Posterior cingulate gyrus (tissue), 11 donors: ENCODE measurements at places on chromosomes 7 and 10.

- no peak for DNase-seq
Observed at GRCh38 chr10:51066231-51066630, 8.1 kb upstream of the PRKG1 start.

DNA sequence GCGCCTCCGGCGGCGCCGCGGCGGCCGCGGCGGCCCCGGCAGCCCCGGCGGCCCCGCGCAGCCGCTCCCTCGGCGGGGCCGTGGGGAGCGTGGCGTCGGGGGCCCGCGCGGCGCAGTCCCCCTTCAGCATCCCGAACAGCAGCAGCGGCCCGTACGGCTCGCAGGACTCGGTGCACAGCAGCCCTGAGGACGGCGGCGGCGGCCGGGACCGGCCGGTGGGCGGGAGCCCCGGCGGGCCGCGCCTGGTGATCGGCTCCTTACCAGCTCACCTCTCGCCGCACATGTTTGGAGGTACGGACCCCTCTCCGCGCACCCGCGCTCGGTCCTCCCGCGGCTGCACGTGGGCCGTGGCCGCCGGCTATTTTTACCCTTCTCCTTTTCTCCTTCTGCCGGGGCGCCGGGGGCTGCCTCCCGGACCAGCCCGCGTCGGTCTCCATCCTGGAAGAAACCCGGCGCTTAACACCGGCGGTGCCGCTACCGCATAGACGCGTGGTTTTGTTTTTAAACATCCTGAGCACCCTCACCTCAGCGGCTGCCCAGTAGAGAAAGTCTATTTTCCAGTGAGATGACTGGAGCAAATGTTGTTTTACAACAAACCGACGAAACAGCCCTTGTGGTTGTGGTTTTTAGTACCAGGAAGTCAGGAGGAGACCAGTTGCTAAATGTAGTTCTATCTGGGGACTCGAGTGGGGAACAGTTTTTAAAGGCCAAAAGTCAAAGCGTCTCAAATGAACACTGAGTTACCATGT, 1.3 kb downstream of the ZNRF2 start:
- DNase-seq = no peak

- DNase-seq = no peak
Observed at GRCh38 chr10:26520575-26520974, 82.4 kb downstream of the APBB1IP start.

- no peak for DNase-seq
Observed at GRCh38 chr10:29960261-29960660, 99.1 kb downstream of the JCAD start.

GRCh38 chr7:107387128-107387527, 82.7 kb upstream of the GPR22 start:
- no peak for DNase-seq

- DNase-seq = no peak
Observed at GRCh38 chr7:43278088-43278644, 165.7 kb downstream of the HECW1 start.

DNA sequence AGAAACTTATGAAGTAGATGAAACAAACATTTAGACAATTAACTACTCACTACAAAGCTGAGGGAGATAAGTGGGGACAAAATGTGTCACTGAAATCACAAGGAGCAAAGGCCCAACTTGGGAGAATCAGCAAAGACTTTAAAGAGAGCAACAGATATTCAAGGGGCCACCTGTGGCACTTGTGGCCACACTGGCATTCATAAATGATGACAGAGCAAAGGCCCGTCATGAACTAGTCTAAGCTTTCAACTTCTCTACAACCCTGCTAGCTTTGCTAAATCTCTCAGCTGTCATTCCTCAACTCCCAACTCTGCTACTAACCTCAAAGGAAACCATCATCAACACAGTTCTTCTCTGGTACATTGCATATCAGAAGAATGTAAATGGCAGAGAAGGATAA, 178.4 kb downstream of the CPEB3 start:
- DNase-seq = no peak

DNA sequence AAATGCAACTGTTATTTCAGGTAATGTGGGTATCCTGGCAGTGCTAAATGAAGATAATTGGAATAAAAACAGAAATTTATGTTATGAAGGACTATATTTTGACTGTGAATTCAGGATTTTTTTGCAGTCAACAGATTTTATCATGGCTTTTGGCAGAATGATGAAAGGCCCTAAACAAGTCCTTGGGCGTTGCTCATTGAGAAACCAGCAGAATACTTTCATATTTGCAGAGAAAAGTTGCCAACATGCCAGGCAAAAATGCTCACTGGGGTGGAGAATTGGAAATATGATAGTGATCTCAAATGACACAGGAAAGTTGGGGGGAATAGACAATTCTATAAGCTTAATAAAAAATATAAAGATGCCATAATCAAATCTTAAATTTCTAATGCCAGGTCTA, 121.1 kb downstream of the GPR85 start:
- DNase-seq = no peak

GRCh38 chr7:125326666-125327255, 397.1 kb upstream of the POT1 start:
- no peak for DNase-seq

- no peak for DNase-seq
Observed at GRCh38 chr7:140039066-140039465, 23.7 kb downstream of the PARP12 start.

GRCh38 chr10:43043342-43043772, 33.5 kb upstream of the RET start:
- no peak for DNase-seq

DNA sequence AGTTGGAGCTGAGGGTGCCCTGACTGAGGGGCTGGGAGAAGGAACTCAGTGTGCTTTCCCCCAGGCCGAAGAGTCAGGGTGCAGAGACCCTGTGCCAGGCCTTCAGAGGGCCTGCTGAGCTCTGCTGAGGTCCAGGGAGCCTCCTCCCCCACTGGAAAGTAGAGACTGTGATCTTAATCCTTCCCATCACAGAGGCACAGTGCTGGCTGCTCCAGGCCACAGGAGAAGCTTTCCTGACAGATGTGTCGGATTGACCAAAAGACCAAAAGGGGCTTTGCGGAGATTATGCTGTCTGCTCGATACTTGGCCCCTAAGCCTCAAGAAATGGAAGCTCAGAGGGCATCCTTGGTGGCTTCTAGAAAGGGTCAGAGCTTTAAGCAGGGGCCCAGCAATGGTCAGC, 32.9 kb upstream of the BTRC start:
- DNase-seq = peak; percentile 20

DNA sequence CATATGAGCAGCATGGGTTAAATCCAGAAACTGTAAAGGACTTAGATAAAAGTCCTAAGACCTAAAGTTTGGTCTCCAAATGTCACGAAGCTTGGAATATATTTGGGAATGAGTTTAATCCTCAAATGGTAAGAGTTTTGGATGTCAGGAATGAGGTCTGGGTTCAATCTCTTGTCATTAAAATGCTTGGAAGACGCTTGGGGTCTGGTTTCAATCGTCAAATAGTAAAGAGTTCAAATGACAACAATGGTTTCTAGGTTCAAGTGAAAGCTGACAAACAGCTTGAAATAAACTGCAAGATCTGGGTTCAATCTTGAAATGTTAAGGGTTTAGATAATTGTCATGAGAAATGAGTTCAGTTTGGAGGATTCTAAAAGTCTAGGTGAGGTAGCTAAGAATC, 385.5 kb upstream of the HPS1 start:
- DNase-seq = no peak

GRCh38 chr10:125773687-125774543, 1.7 kb downstream of the MMP21 start:
- no peak for DNase-seq

- no peak for DNase-seq
Observed at GRCh38 chr7:4689151-4689550, 7.1 kb downstream of the FOXK1 start.

DNA sequence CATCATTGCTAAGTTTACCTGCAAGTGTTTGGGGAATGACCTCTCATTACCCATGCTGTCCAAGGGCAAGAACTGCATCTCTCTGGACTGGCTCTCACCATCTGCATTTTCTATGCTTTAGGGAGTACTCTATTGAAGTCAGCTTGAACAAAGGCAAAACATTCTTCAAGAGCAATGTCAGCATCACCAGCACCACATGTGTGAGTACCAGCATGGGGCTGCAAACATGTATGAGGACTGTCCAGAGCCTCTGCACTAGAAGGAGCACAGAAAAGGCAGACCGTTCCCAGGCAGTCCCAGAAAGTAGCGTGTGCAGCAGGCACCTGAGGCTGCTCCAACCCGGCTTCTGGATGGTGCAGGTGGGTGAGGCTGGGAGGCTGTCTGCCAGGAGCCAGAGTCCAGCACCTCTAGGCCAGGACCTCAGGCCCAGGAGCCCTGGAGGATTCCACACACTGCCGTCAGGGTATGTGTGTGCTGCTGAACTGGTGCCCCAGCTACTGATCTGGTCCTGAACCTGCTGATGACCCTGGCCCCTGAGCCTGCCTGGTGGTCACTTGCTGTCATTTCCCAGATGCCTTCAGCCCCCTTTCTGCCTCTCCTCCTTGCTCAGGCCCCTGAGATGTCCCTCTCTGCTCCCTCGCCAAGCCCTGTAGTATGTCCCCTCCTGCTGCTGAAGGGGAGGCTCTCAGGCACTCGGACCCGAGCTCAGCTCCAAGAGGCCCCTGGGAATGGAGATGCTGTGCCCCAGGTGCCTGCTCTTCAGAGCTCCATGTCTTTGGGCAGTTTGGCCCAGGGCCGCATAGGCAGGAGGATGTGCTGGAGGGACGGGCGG, 20.7 kb downstream of the ANTXRL start:
- no peak for DNase-seq

GRCh38 chr7:83648464-83649241, at the start of gene SEMA3E:
Gene SEMA3E, minus strand, starts transcription at chr7:83649139.
- peak; percentile 3 for DNase-seq

GRCh38 chr7:92615861-92616260, 25.7 kb upstream of the FAM133B start:
- DNase-seq = no peak

DNA sequence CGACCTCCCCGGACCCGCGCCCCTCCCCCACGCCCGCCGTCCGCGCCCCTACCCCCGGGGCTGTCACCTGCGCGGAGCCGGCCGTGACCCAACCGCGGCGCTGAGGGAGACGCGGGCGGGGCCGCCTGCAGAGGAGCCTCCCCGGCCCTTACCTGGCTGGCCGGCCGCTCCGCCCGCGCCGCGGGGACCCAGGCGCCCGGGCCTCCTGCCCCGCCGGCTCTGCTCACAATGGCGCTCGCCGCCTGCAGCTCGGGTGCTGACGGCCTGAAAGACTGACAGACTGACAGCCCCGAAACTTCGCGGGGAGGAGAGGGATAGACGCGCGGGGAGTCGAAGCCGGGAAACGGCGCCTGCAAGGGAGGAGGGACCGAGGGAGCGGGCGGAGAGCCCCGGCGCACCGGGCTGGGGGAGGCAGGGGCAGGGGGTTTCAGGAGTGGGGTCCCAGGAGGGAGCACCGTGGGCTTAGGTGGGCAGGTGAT, 393 bp downstream of the ZNF467 start:
- DNase-seq = no peak

DNA sequence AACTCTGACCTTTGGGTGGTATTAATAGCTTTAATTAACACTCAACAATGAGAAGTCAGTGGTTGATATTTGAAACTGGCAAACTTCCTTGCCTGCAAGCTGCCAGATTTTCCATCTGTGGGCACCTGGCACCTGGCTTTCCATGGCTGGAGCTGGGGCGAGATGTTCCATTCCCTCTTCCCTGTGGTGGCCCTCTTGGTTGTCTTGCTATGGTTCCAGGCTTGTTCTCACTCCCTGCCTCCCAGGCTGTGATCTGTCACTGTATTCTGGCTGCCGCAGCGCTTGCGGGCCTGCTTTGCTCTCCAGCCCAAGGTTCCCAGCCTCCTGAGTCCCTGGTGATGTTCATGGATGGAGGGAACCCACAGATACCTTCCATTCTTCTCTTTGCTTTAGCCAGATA, 201.0 kb downstream of the FRMD4A start:
- peak; percentile 13 for DNase-seq

- DNase-seq = no peak
Observed at GRCh38 chr7:117777335-117778142, 95.7 kb downstream of the CTTNBP2 start.

DNA sequence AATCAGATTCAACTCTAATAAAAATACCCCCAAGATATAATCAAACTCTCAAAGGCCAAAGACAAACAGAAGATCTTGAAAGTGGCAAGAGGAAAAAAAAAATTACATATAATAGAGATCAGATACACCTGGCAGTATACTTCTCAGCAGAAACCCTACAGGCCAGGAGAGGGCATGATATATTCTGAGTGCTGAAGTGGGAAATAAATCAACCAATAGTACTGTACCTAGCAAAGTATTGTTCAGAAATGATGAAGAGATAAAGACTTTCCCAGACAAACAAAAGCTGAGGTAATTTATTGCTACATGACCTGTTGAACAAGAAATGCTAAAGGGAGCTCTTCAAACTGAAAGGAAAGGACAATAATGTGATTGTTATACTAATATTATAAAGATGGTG, 291.9 kb downstream of the SH2D4B start:
- no peak for DNase-seq

DNA sequence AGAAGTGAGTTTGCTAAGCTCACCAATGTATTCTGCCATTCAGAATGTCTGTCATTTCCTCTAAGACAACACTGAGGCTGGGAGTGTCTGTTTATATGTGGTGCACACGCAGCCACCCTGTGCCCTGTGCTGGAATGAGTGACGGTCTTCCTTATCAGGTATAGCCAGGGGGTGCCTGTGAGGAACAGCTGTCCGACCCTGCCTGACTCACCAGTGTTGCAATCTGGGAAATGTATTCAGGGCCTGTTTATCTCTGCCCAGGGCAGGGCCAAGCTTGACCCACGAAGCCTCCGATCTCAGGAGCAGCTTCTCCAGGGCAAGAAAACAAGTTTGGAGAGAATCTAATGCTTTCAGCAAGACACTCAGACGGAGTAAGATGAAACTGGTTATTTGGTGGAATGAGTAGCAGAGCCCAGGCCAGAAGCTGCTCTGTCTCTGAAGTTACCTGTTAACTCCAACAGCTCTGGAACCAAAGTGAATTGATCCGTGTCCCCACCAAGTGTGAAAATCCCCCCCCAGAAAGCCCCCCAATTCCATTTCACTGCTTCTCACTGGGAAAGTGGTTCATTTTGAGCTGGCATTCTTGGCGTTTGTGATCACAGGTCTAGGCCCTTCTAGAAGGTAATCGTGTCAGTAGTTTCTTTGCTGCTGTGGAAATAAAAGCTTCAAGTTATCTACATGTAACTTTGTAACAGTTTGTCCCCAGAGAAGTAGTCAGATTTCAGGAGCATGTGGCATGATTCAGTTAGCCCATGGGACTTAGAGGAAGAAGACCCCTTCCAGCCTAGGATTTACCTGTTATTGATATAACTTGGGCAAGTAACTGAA, 6.1 kb upstream of the UBE2H start:
- DNase-seq = no peak

DNA sequence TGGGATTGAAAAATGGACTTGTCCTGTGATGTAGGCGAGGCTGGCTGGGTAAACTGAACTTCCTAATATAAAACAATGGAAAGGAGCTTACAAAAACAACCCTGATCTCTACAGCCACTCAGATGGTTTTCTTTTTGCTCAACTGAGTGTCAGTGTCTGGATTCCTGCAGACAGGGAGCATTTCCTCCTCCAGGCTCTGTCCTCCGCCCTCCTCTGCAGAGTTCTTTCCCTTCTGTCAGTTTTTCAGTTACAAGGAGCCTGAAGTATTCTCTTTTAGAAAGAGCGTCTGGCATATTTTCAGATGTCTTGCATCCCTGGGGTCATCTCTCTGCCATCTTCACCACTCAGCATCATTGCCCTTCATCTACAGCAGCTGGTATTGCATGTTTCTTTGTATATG, 50.0 kb upstream of the PITRM1 start:
- no peak for DNase-seq

- no peak for DNase-seq
Observed at GRCh38 chr7:117312593-117313580, 10.0 kb downstream of the WNT2 start.

- no peak for DNase-seq
Observed at GRCh38 chr10:13056456-13057077, 43.4 kb upstream of the OPTN start.

- DNase-seq = no peak
Observed at GRCh38 chr7:142357953-142358520, 100.2 kb upstream of the PRSS58 start.
